NCI-H446 treated with DMSO at 0.1 percent for 48 hours (cell line): ENCODE measurements at places on chromosomes 5 and 9.
A peak's percentile ranks its signal among the peaks of the same experiment; 100 is the strongest.

- no peak for DNase-seq
These were observed 91.8 kb downstream of the NDFIP1 start for GRCh38 chr5:142200387-142200786.

DNA sequence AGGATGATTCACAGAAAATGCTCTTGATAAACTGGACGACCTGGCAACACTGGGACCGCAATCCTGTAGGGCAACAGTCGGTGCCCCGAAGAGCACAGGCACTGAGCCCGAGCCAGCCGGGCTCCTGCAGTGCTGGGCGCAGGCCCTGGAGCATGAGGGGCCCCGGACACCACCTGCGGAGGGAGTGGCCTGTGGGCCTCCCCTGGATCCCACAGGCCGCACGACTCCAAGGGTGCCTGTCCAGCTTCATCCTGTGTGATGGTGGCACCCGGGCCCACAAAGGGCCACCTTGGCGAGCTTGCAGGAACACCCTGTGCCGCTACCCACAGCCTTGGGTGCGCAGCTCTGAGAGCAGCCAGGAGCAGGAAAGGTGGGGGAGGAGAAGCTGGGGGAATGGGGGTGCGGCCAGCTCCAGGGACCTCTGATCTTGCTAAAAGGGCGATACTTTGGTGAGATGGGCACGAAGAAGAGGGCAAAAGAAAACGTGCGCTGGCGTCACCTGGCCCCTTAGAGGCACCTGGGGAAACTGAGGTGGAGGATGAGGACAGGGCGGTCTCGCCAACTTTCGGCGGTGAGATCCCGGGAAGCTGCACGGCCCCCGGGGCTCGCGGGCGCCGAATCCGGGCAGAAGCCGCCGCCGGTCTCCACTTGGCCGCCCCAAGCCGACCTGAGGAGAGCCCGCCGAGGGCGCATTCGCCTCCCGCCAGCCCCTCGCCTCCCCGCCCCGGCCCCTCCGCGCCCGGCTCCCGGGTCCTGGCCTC, 722 bp downstream of the TBC1D9B start:
- no peak for DNase-seq

GRCh38 chr9:127277099-127277498, 12.5 kb downstream of the GARNL3 start:
- DNase-seq = no peak

DNA sequence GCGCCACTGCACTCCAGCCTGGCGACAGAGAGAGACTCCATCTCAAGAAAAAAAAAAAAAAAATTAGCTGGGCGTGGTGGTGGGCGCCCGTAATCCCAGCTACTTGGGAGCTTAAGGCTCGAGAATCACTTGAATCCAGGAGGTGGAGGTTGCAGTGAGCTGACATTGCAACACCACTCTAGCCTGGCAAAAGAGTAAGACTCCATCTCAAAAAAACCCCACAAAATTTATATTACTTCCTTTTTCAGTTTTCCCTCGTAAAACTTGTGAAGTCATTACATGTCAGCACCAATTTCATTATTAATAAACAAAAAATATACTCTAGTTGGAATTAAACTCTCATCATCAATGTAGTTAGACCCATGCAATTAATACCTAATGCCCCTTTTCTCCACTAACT, 43.9 kb downstream of the SHLD3 start:
- no peak for DNase-seq

DNA sequence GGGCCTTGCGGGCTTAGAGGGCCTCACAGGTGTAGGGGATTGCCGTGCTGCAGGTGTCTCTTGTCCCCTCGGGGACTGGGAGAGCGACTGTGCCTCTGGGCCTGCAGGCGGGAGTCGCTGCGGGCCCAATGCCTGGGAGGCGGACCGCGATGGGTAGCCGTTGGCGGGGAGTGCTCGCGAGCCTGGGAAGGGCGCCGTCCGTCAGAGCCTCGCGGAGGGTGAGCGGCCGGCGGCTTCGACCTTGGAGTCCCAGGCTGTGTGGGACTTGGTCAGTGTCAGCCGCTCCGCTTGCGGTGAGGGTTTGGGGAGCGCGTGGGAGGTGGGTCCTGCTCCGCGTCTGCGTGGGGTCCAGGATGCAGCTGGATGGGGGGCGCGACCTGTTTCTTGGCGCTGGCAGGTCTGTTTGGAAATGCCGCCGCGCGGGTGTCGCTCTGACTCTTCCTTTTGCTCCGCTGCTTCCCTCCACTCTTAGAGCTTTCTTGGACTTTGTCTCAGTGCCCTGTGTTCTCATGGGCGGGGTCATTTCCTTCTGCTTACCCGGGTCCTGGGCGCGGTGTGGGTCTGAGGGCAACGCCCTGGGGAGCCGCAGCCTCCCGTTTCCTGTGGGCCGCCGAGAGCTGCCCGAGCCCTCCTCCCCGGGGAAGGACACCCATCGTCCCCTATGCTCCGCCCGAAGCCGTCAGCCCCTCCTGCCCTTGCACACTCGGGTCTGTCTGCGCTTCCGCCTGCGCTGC, 88.9 kb upstream of the CACNA1B start:
- DNase-seq = no peak

DNA sequence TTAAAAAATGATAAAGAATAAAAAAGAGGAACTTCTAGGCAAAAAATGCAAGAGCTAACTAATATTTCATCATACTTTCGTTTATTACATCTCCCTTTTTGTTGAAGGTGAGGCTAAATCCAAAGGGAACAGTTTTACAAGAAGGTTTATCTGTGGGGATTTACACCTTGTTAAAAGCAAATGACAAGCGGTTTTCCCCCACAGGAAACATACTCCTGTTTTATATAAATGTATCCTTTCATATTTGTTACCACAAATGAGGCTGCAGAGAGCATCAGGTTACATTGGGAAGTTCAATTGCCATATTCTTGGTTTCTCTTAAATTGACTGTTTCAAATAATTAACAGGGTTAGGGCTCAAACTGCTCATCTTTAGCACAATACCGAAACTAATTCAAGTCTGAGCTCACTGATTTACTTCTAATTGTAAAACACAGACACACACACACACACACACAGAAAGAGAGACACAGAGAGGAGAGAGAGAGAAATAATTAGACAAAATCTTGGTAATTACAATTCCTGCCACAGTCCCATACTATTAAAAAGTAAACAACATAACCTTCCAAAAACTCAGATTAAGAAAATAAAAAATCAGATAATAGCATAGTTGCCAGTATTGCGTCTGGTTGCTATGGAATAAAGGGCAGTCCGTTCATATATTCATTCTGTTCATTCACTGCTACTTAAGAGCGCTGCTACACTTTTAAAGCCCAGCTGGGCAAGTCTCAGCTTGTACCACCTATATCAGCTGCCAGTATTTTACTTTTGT, 17.1 kb downstream of the RFX3 start:
- DNase-seq = peak; percentile 85

DNA sequence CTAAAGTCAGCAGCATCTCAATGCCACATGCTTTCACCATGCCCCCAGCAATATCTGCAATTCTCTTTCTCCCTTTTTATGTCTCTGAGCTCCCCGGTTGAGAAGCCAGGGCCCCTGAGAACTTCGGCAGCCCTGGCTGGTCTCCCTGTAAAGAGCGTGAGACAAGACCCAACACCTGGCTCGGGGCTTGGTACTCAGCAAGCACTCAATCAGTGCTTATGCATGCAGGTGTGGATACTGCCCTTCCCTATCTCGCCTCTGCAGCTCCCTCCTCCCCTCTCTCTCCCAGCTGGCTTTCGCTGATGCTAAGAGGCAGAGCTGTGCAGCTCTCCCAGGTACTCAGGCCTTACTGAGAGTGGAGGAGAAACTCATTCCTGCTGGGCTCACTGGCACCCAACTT, 41.7 kb upstream of the AKNA start:
- DNase-seq = no peak

GRCh38 chr5:105752801-105753200, 1917.9 kb downstream of the EFNA5 start:
- DNase-seq = no peak

DNA sequence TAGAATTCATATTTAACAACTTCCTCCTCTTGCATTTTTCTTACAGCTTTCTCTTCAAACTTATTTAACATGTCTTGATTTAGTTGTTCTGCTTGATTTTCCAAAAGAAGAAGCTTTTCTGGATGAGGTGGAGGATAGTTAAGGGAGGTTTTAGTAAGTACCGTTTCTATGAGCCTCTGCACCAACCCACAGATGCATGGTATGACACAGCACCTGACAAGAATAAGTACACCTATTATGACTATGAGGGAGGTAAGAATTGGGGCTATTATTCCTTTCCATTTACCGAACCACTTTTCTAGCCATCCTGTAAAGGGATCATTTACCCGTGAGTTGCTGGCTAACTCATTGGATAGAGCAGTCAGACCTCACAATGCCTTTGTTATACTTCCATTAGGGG, 2.5 kb upstream of the HMGCS1 start:
- no peak for DNase-seq

GRCh38 chr5:9265441-9266287, 280.2 kb downstream of the SEMA5A start:
- no peak for DNase-seq

- DNase-seq = no peak
These were observed 12.4 kb downstream of the SMAD5 start for GRCh38 chr5:136145030-136145429.

DNA sequence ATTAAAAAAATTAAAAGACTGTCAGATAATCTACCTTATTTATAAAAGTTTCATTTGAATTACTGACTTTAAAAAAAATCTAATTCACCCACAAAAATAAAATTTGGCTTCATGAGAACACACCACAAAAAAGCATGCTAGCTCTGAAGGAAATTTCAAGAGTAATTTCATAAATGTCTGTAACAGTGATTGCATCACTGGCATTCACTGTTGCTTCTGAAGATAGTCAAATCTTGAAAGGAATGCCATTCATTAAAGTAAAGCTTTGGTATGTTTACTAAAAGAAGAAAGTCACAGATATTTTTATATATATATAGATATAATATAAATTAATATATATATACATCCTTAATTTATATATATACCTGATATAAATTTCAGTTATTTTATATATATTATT, 43.4 kb downstream of the NADK2 start:
- DNase-seq = no peak

GRCh38 chr9:136910901-136911245, 24.6 kb downstream of the TRAF2 start:
- no peak for DNase-seq

DNA sequence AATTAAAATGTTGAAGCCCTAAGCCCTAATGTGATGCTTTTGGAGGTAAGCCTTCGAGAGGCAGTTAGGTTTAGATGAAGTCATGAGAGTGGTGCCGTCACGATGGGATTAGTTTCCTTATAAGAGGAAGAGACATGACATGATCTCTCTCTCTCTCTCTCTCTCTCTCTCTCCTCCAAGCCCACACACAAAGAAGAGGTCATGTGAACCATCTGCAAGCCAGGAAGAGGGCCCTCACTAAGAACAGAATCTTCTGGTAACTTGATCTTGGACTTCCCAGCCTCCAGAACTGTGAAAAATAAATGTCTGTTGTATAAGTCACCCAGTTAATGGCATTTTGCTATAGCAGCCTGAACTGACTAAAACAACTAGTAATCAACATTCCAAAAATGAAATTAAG, 175.5 kb downstream of the GNA14 start:
- no peak for DNase-seq

DNA sequence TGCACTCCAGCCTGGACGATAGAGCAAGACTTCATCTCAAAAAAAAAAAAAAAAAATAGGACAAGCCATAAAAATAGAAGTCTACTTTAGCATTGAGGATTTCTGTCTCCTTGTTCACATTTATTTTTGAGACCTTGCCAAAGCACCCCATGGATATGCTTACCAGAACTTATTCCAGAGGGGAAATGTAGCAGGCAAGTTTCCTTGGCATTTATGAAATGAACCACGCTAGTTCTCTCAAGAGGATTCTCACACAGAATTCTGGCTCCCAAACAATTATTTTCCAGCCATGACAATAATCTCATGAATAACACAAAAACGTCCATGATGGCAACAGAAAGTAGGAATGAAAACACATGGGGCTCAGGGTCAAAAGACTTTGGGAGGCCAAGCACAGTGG, 23.4 kb upstream of the GPX8 start:
- no peak for DNase-seq

- no peak for DNase-seq
These were observed 30.6 kb upstream of the SMU1 start for GRCh38 chr9:33106827-33107621.

DNA sequence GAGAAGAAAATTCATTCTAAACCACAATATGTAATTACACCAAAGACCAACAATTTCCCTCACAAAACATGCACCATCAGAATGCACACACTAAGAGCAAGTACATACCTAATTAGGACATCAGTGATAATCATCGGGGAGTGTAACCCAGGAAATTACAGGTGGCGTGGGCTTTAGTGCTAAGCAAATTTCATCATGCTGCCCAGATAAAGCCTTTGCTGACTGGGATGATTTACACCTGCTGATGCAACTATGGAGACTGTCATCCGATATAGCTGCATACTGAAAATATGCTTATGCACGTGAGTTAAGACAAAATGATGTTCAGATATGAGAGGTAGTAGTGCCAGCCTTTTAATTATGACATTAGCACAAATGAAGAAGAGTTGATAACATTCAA, 123.2 kb downstream of the DCP2 start:
- no peak for DNase-seq

DNA sequence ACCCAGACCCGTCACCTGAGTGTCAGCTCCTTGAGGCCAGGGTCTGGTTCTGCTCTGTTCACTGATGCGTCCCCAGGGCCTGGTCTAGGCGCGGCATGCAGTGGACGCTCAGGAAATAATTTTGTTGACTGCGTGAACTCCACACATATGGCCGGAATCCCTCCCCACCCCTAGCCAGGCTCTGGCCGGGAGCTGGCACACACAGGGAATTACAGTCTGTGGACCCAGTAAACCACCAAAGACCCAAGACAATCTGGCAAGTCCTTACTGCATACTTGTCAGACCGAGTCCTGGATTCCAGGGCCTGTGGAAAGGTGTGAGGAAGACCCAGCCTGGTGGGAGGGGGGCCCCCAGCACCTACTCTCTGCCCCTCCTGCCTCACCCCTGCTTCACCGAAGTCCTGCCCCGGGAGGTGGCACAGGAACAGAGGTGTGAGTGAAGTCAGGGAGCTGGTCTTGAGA, 113.0 kb upstream of the IER5L start:
- DNase-seq = no peak

GRCh38 chr5:106401561-106401960, 1269.2 kb downstream of the EFNA5 start:
- DNase-seq = no peak

DNA sequence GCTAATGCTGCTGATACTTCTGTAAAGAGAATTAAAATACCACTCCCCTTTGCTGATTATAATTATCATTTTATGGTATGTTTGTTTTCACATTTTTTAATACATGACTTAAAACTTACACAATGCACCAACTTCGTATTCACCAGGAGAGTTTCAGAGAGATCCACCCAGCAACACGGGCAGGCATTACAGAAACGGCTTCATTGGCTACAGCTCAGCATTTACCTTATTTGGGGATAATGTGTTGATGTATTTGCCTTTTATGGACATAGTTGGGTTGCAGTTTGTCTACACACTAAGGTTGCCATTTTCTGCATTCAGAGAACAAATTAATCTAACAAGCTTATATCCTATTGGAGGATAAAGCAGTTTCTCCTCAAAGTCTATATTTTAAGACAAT, 423.6 kb downstream of the PRDM9 start:
- DNase-seq = no peak

GRCh38 chr5:134116286-134116685, 1.8 kb downstream of the TCF7 start:
- no peak for DNase-seq
